Trophoblast cell (in vitro differentiated cells and primary cell): ENCODE measurements at places on chromosomes 13 and 19.

DNA sequence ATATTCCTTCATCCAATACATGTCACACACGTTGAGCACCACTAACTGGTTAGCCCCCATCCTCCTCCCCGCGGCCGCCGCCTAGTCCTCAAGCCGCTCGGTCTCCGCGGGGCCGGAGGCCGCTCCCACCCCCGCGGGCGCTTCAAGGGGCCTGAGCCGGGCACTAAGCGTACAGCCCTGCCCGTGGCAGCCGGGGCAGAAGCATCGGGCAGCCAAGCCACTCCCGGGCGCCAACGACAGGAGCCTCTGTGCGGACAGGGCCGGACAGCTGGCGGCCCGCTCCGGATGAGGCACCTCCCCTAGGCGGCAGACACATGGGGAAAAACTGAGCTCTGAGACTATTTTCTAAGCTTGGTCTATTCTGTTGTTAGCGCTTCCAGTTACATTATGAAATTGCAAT, 2.8 kb upstream of the ZNF543 start:
- H3K36me3 ChIP-seq = no peaks in the 10 kb centered on the region
- no peak overlapping the region for H3K4me3 ChIP-seq
- DNase-seq = peak; percentile 43

DNA sequence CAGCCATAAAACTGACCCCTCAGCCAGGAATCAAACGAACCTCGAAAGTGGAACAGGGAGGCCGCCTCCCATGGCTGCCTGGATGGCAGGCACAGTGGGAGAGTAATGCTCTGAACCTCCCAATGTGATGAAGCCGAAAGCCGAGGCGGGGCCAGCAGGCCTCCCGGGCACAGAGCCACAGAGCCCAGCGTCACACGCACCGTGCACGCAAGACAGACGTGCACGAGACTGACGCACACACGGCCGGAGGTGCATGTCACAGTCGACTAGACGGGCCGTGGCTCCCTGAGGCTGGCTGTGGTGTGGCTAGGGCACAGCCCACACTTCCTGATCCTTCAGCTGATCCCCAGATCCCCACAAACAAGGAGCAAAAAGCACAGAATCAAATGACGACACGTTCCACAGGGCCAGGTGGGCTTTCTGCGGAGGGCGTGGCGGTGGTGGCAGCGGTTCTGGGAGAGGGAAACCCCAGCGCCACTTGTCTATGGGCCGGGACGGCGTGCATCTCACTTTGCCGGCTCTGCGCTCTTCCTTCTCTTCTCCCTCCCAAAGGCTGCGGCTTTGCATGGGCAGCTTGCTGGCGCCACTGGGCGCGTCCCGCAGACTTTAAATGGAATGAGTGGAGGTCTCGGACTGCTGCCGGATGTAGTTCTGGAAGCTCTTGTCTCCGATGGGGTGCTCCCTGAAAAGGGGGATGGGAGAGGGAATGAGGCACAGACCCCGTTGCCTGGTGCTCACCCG, 5.0 kb upstream of the C13orf46 start:
- no peak overlapping the region for H3K27ac ChIP-seq
- no peak for DNase-seq
- peaks cover 32% of the 10 kb centered on the region for H3K36me3 ChIP-seq
- peaks cover 8% of the 10 kb centered on the region for H3K4me1 ChIP-seq
- H3K4me3 ChIP-seq = no peak overlapping the region

DNA sequence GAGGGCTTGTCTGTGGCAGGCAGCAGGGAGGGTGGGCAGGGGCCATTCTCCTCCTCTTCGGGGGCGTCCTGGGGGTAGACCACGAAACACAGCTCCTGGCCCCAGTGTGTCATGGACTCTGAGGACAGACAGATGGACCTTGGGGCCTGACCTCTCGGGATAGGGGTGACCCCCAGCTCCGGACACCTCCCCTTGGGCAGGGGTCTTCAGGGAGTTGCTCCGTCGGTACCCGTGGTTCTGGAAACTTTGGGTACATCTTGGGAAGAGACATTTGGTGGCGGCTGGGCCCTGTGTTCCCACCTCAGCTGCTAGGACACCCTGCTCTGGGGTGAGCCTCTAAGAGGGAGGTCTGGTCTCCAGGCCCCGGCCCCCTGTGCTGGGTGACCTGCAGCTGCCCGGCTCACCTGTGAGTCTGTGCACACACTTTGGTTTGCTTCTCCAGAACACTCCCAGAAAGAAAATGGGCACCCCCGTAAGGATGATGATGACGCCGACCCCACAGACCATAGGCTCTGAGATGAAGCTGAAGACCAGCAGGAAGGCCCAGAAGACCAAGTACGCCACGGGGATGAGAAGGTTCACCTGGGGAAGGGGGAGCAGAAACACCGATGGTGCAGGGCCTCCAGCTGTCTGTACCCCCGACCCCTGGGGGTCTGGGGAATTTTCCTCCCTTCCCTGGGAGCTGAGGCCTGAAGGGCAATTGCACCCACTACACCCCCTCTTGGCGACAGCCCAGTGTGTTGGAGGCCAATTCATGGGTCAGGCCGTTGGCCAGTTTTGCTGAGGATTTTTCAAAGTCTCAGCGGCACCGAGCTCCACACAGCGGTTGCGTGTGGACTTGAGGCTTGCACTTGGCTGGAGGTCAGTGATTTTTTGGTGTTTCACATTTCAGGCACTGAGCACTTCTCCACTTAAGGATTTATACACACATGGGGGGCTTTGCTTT, 15.0 kb downstream of the LRP3 start:
- no peak overlapping the region for H3K27ac ChIP-seq
- peaks cover 4% of the 10 kb centered on the region for H3K36me3 ChIP-seq
- H3K27me3 ChIP-seq = no peaks in the 10 kb centered on the region
- no peak overlapping the region for H3K4me3 ChIP-seq
- no peaks in the 10 kb centered on the region for H3K4me1 ChIP-seq

- H3K4me3 ChIP-seq = no peak overlapping the region
- H3K36me3 ChIP-seq = no peaks in the 10 kb centered on the region
- no peak overlapping the region for H3K27ac ChIP-seq
- H3K4me1 ChIP-seq = no peaks in the 10 kb centered on the region
- H3K27me3 ChIP-seq = no peaks in the 10 kb centered on the region
These were observed 64.9 kb downstream of the DNAJC3 start for GRCh38 chr13:95741584-95742563.

DNA sequence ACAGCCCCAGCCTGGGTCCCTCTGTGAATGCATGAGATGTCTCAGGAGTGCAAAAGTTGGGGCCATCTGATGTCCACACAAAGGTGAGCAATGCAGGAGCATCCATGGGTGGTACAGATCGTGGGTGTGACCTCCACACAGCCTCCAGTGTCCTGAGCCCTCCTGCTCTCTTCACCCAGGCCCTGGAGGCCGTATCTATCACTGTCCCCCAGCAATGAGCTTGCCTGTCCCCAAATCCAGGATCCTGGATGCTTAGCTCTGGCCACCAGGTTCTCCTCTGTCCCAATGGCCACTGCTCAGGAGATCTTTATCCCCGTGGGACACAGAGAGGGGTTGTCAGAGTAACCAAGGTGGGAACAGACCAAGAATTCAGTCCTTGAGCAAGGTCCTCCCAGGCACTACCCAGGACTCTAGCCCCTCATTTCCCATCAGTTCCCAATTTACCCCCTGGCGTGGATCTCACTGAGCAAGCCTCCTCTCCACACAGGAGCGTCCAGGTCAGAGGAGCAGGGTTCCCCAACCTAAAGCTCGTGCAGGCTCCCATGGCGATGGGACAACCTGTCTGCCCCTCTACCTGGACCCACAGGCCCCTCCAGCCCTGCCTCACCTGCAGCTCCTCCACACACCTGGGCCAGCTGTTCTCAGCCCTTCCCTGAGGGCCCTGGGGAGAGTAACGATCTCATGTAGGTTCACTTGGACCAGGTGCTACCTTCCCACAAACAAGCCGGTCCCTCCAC, 11.3 kb downstream of the CEACAM21 start:
- H3K27ac ChIP-seq = no peak overlapping the region
- no peak overlapping the region for H3K4me3 ChIP-seq
- DNase-seq = no peak
- H3K36me3 ChIP-seq = no peaks in the 10 kb centered on the region
- H3K27me3 ChIP-seq = no peaks in the 10 kb centered on the region
